Stimulated activated CD8-positive, alpha-beta memory T cell treated with anti-CD3 and anti-CD28 coated beads, Interleukin-15, amount 100 ng/mL, for 4 hours (primary cell): ENCODE measurements at places on chromosomes 1 and 21.

- DNase-seq: no peak
Observed at GRCh38 chr1:160163615-160164014, 12.2 kb downstream of the ATP1A4 start.

DNA sequence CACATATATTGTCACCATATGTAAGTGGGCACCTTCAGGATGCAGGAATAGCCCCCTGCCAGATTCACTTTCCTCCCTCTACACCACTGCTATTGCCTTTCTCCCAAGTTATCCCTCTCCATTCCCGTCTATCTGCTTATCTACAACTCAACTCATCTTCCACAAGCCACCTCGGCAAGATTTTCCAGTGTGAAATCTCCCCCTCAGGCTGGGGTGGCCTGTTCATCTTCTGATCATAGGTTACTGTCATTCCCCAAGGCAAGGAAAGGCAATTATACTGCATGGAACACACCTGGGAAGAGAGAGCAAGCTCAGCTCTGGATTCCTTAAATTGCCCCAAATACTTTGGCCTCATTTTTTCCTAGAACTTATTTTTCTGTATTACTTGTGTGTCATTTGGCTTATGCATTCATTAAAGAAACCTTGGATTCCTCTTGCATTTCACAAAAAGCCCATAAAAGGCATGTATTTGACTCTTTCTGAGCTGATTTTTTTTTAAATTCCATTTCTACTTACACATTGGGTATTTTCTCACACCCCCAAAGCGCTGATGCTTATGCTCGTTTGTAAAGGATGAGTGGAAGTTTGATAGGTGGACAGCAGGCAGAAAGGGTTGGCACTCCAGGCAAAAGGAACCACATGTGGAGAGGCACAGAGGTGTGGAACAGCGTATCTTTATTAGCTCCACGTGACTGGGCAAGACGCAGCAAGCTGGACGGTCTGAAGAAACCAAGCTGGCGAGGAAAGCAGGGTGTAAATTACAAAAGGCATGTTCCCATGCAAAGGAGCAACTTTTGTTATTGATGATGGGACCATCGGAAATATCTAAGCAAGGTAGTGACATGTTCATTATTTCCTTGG is 169.7 kb upstream of the RAB4A start:
- no peak for DNase-seq

GRCh38 chr1:24606621-24607020 is 36.5 kb upstream of the SRRM1 start:
- no peak for DNase-seq

- no peak for DNase-seq
Observed at GRCh38 chr1:107153014-107153413, 12.2 kb downstream of the NTNG1 start.

DNA sequence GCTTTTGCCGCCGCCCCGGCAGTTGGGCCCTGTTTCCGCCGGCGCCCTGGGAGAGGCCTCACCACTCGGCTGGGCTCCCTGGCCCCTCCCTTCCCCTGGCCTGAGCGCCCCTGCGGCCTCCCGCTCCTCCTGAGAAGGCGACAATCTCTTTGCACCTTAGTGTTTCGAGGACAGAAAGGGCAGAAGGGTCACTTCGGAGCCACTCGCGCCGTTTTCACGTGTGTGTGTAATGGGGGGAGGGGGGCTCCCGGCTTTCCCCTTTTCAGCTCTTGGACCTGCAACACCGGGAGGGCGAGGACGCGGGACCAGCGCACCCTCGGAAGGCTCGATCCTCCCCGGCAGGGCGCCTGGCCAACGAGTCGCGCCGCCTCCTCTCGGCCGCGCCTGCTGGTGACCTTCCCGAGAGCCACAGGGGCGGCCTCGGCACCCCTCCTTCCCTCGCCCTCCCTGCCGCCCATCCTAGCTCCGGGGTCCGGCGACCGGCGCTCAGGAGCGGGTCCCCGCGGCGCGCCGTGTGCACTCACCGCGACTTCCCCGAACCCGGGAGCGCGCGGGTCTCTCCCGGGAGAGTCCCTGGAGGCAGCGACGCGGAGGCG is 432 bp upstream of the SIM2 start:
- no peak for DNase-seq

DNA sequence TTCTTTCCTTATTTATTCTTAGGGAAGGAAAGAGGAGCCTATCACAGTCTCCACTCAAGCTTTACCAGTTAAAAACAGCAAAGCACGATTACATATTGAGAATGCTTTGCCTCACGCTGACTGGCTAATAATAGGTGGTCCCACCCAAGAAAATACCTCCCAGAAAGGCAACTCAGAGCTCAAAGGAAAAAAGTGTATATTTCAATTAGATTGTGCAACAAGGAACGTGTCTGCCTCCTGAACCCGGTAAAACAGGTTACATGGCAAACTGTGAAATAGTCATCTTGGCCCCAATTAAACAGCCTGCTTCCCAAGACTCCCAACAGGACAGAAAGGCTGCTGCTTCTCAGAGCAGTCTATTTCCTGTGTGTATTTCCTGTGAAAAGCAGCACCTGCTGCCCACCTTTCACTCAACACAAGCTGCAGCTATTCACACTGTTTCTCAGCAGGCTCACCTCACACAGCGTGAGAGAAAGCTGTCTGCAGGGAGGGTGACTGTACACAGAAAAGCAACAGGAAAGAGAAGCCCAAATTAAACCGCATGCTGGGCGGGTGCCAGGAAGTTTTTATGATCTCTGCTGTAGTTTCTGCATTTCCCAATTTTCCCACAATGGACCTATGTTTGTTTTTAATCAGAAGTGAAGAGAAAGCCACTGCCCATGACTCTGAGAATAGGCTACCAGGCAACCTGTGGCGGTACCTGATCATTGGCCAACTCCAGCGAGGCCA is 44.0 kb downstream of the URB1 start:
- no peak for DNase-seq

DNA sequence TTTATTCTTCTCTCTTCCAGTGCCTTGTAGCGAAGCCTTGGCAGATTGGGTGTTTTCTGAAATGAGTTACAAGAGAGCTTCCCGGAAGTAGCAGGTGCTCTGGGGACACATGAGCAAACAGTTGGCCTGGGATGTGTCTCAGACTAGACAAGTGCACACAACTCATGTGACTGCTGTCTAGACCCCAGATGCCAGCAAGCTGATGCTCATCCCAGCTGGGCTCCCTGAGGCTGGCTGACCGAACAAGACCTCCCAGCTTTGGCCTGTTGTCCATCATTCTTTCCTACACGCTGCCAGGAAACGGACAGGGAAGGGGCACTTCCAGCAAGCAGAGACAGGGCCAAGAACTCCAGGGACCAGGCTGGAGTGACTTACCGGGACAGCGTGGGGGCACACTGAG is 18.7 kb upstream of the CSF1 start:
- no peak for DNase-seq

DNA sequence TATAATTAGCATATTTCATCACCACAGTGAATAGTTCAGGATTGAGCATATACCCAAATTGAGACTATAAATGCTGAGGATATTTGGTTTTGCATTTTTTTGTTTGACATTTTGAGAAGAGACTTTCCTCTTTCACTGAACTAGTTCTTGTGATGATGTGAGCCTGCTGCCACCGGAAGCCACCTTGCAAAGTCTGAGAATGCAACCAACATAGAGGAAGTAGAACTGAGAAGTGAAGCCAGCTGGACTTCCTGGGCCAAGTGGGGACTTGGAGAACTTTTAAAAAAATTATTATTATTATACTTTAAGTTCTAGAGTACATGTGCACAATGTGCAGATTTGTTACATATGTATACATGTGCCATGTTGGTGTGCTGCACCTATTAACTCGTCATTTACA is 102.3 kb downstream of the RPE65 start:
- DNase-seq: no peak

DNA sequence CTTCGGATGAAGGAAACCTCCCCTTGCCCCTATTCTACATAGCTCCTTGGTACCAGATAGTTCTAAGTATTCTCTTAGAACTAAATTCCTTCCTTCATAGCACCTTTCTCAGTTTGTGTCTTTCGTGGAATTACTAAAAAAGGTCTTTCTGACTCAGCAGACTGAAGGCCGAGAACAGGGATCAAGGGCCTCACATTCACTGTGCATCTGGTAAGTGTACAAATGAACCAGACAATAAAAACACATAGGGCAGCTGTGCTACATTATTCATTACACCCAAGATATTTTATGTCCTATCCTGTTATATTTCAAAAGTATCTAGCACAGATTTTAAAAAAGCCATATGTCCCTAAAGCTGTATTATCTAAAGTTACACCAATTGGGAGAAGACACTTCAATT is 62.9 kb upstream of the HP1BP3 start:
- DNase-seq: no peak

DNA sequence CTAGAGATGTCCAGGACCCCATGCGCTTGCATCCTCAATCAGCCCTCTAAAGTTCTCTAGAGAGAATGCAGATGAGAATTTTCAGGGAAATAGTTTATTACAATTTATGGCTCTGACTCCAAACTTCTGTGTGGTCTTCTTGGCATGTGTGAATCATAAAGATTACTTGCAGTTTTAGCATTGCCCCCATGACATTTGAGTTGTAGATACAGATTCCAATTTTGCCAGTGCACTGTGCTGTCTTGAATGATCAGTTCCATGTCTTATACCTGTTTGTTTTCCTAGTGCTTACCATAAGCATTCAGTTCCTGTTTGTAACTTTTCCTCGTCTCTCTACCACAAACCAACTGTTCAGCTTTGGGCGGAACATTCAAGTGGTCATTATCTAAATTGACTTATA is 4.8 kb downstream of the KRTAP21-3 start:
- DNase-seq: no peak

DNA sequence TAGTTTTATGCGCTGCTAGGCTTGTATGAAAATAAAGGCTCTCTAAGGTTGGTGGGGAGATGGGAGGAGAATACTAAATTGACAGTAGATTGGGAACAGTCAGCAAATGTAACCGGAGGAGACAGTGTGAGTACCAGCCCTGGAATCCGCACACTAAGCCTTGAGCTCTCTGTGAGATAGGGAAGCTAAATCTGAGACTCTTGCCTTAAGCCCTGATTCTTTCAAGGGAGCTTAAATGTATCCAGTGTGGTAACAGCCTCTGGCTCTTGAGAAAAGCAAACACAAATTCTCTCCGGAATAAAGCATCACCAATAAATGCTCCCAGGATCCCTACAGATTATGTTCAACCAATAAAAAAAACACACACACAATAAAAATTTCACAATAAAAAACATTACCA is 33.0 kb upstream of the PDPN start:
- no peak for DNase-seq

GRCh38 chr1:226135059-226135651 is 51.4 kb downstream of the ACBD3 start:
- DNase-seq: no peak

GRCh38 chr1:202615501-202616354 is 94.5 kb downstream of the SYT2 start:
- DNase-seq: no peak

DNA sequence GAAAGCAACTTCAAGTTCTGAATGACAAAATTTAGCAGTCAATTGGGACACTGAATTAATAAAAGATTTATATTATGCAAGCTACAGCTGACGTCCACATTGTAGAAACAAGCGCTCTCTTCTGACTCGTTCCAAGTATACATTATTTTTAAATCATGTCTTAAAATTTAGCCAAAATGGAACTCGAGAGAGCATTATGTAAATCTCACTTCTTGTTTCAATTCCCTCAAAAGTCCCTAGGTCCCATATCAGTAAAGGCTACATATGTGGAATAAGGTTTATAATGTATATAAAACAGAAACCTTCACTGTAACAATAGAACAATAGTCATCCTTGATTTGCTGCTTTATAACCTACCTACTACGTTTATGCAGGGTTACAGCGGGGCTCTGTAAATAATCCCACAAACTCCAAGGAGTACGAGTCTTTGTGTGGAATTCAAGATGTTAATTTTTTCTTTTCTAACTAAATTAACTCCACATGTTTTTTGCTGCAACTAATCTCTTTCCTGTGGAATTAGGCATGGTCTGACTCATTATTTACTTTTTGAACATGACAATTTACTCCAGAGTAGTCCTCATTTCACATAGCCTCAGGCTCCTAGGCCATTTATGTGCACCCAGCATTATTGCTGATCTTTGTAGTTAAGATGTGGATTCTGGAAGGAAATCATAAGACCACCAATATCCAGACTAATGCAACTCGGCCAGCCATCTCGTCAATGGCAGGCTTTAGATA is 785.1 kb downstream of the LTN1 start:
- no peak for DNase-seq

DNA sequence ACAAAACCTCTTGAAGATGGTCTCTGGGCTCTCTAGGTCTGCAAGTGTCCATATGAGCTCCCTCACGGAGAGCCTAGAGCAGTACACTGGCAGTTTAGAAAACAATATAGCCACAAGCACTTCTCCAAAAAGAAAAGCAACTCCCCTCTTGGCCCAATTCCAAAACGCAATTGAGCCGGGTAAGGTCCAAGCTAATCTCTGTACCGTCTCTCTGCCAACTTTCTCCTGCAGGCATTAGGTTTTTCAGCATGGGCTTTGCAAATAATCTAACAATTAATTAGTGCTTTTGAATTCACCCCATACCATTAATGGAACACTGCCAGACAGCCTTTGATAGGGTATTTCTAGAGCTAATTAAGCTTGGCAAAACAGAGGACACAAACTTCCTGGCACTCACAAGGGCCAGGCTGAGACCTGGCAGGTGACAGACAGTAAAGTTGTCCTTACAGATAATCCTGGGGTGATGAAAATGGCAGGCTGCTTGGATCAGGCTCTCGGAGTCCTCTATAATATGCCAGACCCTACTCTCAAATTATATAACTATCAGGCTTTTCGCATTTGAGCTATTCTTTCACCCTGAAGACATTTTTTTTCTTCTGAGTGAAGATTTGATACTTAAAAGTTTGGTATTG is 39.8 kb downstream of the TGFBR3 start:
- no peak for DNase-seq

GRCh38 chr1:184032930-184033418 is 4.6 kb downstream of the COLGALT2 start:
- DNase-seq: no peak

- DNase-seq: no peak
Observed at GRCh38 chr1:162992945-162993344, 76.2 kb upstream of the RGS4 start.

DNA sequence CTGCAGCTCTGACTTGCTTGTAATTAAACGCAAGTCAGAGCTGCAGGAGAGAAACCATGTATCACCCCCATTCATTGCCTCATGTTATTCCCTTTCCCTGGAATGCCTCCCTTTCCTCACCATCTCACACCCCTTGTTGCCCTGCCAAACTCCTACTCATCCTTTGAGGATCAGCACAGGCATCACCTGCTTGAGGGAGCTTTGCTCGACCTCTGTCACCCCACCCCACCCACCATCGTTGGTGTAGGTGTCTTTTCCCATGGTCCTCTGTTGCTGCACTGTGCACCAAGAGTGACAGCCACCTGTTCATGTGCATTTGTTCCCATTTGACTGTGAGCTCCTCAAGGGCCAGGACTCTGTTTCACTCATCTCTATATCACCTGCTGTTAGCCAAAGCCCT is 117.2 kb downstream of the PLPP3 start:
- DNase-seq: no peak

DNA sequence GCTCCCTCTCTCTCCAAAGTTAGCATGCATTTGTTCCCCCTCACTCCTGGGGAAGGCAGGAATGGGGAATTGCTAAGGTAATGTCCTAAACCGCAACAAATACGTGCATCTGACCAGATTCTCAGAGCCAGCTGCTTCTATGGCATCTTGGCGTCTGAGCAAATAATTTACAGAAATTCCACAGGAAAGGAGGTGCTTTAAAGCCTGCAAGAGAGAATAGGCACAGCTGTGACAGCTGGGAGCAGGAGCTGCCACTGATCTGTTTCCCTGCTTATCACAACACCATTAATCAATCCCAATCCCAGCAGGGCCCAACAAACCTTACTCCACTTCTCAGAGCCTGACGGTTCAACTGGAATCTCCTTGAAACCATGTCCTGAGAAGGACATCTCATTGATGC is 83.5 kb upstream of the ZNF281 start:
- no peak for DNase-seq
